ENCODE measurements at places on chromosomes 7 and 10.

- peaks cover 4% of the 10 kb centered on the region for H3K4me1 ChIP-seq
- H3K27ac ChIP-seq, result no peak overlapping the region
- peaks cover 93% of the 10 kb centered on the region for H3K27me3 ChIP-seq
- H3K4me3 ChIP-seq, result no peak overlapping the region
- no peaks in the 10 kb centered on the region for H3K36me3 ChIP-seq
Measured at GRCh38 chr10:96124230-96125141, 5.6 kb upstream of the ZNF518A start.

GRCh38 chr10:132104471-132105301 is 38.9 kb downstream of the JAKMIP3 start:
- no peak overlapping the region for H3K4me3 ChIP-seq
- H3K4me1 ChIP-seq, result no peaks in the 10 kb centered on the region
- no peaks in the 10 kb centered on the region for H3K27me3 ChIP-seq
- no peak overlapping the region for H3K27ac ChIP-seq
- no peak for DNase-seq
- no peaks in the 10 kb centered on the region for H3K36me3 ChIP-seq

- H3K27me3 ChIP-seq, result no peaks in the 10 kb centered on the region
- no peaks in the 10 kb centered on the region for H3K36me3 ChIP-seq
- DNase-seq, result no peak
- no peaks in the 10 kb centered on the region for H3K4me1 ChIP-seq
- H3K27ac ChIP-seq, result no peak overlapping the region
Measured at GRCh38 chr10:123249894-123250293, 95.7 kb downstream of the BUB3 start.

GRCh38 chr10:75546004-75546403 is 114.6 kb downstream of the LRMDA start:
- peaks cover 6% of the 10 kb centered on the region for H3K4me1 ChIP-seq
- no peak for DNase-seq
- H3K4me3 ChIP-seq, result no peak overlapping the region
- H3K36me3 ChIP-seq, result no peaks in the 10 kb centered on the region
- H3K27ac ChIP-seq, result no peak overlapping the region
- H3K27me3 ChIP-seq, result no peaks in the 10 kb centered on the region

GRCh38 chr7:16021851-16022250 is 335.4 kb upstream of the MEOX2 start:
- H3K4me1 ChIP-seq, result peaks cover 4% of the 10 kb centered on the region
- DNase-seq, result no peak
- no peaks in the 10 kb centered on the region for H3K36me3 ChIP-seq
- no peak overlapping the region for H3K27ac ChIP-seq
- H3K27me3 ChIP-seq, result no peaks in the 10 kb centered on the region

- H3K4me3 ChIP-seq, result no peak overlapping the region
- no peaks in the 10 kb centered on the region for H3K27me3 ChIP-seq
- no peak overlapping the region for H3K27ac ChIP-seq
- peaks cover 35% of the 10 kb centered on the region for H3K4me1 ChIP-seq
- DNase-seq, result no peak
- no peaks in the 10 kb centered on the region for H3K36me3 ChIP-seq
Measured at GRCh38 chr10:75434291-75434690, 2.9 kb downstream of the LRMDA start.

GRCh38 chr10:117005026-117005526 is at the start of gene SHTN1:
Gene SHTN1, minus strand, starts transcription at chr10:117005187. Its CDS starts 108 bp downstream, at chr10:117005079.
- peaks cover 12% of the 10 kb centered on the region for H3K4me1 ChIP-seq
- no peaks in the 10 kb centered on the region for H3K36me3 ChIP-seq
- H3K27me3 ChIP-seq, result no peaks in the 10 kb centered on the region
- H3K27ac ChIP-seq, result peak within 1 kb of the TSS; percentile 96
- H3K4me3 ChIP-seq, result peak within 1 kb of the TSS; percentile 93

- H3K27me3 ChIP-seq, result peaks cover 8% of the 10 kb centered on the region
- H3K4me3 ChIP-seq, result no peak overlapping the region
- no peak for DNase-seq
Measured at GRCh38 chr10:6980353-6980752, 400.3 kb upstream of the PRKCQ start.

DNA sequence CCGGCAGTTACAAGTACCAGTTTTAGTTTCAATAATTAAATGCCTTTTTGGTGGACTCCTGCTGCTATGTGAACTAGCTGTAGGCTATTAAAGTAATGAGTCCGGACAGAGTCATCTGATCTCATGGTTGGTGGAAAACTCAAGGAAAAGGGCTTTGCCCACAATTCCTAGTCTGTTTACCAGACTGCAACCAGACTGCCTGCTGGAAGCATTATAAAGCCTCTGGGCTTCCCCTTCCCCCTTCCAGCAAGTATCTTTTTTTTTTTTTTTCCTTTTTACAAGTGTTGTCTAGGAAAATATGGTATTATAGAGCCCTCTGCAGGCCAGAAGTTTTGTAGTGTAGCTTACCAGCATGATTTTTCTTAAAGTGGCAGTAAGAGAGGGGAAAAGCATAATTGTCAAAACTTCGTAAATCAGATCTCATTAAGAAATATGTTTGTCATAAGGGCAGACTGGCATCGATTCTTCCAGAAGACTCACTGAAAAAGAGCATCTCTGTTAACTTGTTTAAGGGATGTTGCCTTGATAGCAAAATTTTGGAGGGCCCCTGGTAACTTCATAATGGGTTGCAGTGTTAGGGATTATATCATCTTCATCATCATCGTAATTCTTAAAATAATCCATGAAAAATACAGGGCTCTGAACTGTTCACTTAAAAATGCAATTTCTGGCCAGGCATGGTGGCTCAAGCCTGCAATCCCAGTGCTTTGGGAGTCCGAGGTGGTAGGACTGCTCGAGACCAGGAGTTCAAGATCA is 181.3 kb downstream of the TAX1BP1 start:
- no peak for DNase-seq
- no peaks in the 10 kb centered on the region for H3K27me3 ChIP-seq
- no peaks in the 10 kb centered on the region for H3K36me3 ChIP-seq
- peaks cover 5% of the 10 kb centered on the region for H3K4me1 ChIP-seq
- no peak overlapping the region for H3K4me3 ChIP-seq
- no peak overlapping the region for H3K27ac ChIP-seq

DNA sequence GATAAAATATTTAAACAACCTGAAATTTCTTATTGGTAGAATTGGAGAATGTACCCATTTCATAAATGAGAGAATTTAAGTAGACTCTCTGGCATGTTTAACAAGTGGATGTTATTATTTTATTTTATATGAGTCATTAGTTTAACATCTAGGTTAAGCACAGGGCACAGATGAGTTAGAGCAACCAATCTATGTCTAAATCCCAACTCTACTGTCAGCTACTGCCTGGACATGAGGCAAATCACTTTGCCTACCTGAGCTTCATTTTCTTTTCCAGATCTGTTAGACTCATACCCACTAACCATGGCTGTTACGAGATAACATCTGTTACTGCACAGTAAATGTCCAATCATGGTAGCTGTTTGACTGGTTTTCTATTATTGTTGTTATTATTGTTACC is 251.1 kb downstream of the INHBA start:
- H3K4me3 ChIP-seq, result no peak overlapping the region
- no peak overlapping the region for H3K27ac ChIP-seq
- H3K36me3 ChIP-seq, result no peaks in the 10 kb centered on the region
- H3K27me3 ChIP-seq, result no peaks in the 10 kb centered on the region
- DNase-seq, result no peak
- no peaks in the 10 kb centered on the region for H3K4me1 ChIP-seq

DNA sequence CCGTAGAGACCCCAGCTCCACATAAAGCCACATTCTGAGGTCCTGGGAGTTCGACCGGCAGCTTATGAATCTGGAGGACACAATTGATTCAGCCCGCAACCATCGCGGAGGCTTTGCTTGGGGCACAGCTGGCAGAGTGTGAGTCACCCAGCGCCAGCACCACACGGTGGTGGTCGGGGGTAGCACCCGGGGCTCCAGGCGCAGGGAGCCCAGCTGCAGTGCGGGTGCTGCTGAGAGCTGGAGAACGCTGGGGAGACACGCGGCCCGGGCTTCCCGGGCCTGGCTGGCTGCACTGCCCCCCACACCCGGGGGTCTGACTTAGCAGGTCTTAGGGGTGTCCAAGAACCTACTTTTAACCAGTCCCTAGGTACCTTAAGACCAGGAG is 87.9 kb downstream of the PAXIP1 start:
- H3K4me1 ChIP-seq, result peaks cover 15% of the 10 kb centered on the region
- H3K27me3 ChIP-seq, result peaks cover 27% of the 10 kb centered on the region
- H3K27ac ChIP-seq, result no peak overlapping the region
- DNase-seq, result no peak

DNA sequence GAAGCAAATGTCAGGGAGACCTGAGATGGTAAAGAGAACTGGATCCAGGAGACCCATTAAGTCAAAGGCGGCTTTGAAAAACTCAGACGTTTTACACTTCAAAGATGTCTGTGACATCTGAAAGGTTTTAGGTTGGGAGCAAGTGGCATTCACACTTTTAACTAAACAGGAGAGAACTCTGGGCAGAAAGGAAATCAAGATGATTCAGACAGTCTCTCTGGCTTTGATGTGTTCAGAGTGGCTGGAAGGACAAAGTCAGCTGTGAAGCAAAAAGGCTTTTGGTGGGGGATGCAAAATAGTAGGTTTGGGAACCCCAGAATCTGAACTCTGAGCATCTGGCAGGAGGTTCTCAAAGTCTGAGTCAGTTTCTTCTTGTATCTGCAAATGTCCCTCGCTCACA is 66.6 kb downstream of the PRKCQ start:
- no peak overlapping the region for H3K27ac ChIP-seq
- H3K4me3 ChIP-seq, result no peak overlapping the region
- no peaks in the 10 kb centered on the region for H3K36me3 ChIP-seq
- no peak for DNase-seq
- no peaks in the 10 kb centered on the region for H3K4me1 ChIP-seq
- no peaks in the 10 kb centered on the region for H3K27me3 ChIP-seq

- H3K36me3 ChIP-seq, result peaks cover 17% of the 10 kb centered on the region
- no peaks in the 10 kb centered on the region for H3K27me3 ChIP-seq
- H3K4me1 ChIP-seq, result no peaks in the 10 kb centered on the region
- DNase-seq, result peak; percentile 40
- H3K27ac ChIP-seq, result no peak overlapping the region
Measured at GRCh38 chr10:129766611-129767550, 197.2 kb downstream of the EBF3 start.

GRCh38 chr7:16462431-16462889 is 3.1 kb downstream of the SOSTDC1 start:
- H3K36me3 ChIP-seq, result no peaks in the 10 kb centered on the region
- H3K4me3 ChIP-seq, result peak overlapping the region; percentile 30
- peak overlapping the region; percentile 80 for H3K27ac ChIP-seq
- H3K27me3 ChIP-seq, result no peaks in the 10 kb centered on the region

DNA sequence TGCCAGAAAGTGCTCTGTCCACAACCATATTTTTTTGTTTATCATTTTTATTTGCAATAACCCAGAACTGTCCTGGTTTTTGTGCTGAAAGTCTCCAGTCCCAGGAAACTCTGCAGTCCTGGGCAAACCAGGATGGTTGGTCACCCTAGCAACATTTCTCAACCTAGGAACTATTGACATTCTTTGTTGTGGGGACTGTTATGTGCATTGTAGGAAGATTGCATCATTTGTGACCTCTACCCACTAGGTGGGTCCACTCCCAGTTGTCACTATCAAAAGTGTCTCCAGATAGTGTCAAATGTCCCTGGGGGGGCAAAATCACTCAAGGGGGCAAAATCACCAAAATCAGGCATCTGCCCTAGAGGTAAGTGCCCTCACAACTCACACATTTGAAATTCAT is 14.0 kb upstream of the SRI start:
- no peaks in the 10 kb centered on the region for H3K27me3 ChIP-seq
- H3K36me3 ChIP-seq, result no peaks in the 10 kb centered on the region
- no peak overlapping the region for H3K4me3 ChIP-seq
- no peaks in the 10 kb centered on the region for H3K4me1 ChIP-seq
- no peak for DNase-seq

DNA sequence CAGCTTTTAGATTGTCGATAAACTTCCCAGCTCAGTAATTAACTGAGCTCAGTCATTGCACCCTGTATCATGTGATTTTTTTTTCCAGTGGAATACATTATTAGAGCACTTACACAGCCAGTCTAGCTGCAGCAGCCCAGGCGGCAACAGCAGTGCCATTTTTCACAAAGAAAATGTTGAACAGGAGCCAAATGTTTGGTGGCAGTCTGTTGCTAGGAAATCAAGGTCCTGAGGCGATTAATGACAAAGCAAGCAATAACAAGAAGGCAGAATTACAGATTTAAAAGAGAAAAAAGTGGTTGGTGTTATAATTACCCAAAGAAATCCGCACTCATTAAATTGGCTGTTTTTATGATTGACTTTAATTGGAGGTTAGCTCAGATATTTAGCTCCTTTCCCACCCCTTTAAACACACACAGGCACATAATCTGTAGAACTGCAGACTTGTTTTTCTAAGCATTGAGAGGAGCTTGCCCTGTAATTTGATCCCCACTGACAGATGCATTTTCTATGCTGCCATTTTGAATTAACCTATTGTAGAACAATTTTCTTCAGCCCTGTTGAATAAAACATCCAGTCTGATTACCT is 267.4 kb downstream of the ADK start:
- peaks cover 5% of the 10 kb centered on the region for H3K4me1 ChIP-seq
- DNase-seq, result no peak
- no peak overlapping the region for H3K4me3 ChIP-seq
- no peak overlapping the region for H3K27ac ChIP-seq
- no peaks in the 10 kb centered on the region for H3K27me3 ChIP-seq
- no peaks in the 10 kb centered on the region for H3K36me3 ChIP-seq

GRCh38 chr7:142432377-142432776 is 174.5 kb upstream of the PRSS58 start:
- no peak for DNase-seq
- no peak overlapping the region for H3K4me3 ChIP-seq
- no peaks in the 10 kb centered on the region for H3K36me3 ChIP-seq
- no peaks in the 10 kb centered on the region for H3K4me1 ChIP-seq
- H3K27ac ChIP-seq, result no peak overlapping the region

DNA sequence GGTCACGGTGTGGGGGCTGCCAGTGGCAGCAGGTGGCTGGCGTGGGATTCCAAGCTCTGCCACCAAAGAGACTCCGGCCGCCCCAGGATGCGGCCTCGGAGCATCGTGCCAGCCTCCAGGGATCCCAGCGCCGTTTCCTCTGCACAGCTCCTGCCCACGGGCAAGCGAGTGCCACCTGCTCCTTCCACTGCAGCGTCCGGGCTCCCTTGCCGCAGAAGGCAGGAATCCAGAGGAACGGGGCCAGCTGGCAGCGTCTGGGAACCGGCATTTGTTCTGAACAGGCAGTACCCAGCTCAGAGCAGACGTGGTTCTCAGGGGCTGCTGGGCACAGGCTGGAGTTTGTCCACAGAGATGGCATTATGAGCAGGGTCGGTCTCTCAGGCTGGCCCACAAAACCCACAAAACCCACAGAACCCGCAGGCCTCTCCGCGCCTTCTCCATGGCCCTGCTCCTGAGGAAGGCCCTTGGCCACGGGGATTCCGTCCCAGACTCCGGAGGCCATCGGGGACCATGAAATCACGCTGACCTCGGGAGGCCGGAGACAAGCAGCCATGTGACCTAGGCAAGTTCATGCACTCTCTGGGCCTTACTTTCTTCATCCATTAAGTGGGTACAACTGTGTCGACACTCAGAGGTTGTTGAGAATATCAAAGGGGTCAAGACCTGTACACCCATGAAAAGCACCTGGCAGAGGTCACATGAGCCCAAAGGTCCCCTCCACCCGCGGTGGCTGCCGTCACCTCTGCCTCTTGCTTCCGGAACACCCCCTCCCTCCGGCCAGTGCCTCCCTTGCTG is 72.1 kb upstream of the TNRC18 start:
- DNase-seq, result no peak
- no peak overlapping the region for H3K4me3 ChIP-seq
- peaks cover 24% of the 10 kb centered on the region for H3K4me1 ChIP-seq
- no peaks in the 10 kb centered on the region for H3K27me3 ChIP-seq

All from suprapubic skin (tissue), 4 donors.